ENCODE measurements at places on chromosomes 13 and 19. TPM values are rescaled to one million over a fixed set of nuclear protein-coding genes. Genes with fewer than 3 reads are reported as not detected.

GARIN5A gene
- not detected for total RNA-seq

ZNF653 gene
- total RNA-seq: 2.4 TPM

OR7A5 gene
- 0.73 TPM for total RNA-seq

IRGC gene
- not detected for total RNA-seq

ICAM3 gene
- total RNA-seq: 10.3 TPM

PSG7 gene
- not detected for total RNA-seq

ZBTB45 gene
- total RNA-seq: 7.6 TPM

TJP3 gene
- total RNA-seq: not detected

KLF5 gene
- total RNA-seq: 3.3 TPM

ZNF560 gene
- 1.7 TPM for total RNA-seq

ZNF135 gene
- total RNA-seq: 2.9 TPM

ZNF320 gene
- 10.5 TPM for total RNA-seq

ZNF665 gene
- total RNA-seq: 1.8 TPM

TUBB4A gene
- total RNA-seq: 32.0 TPM

HRC gene
- not detected for total RNA-seq

KIR3DL2 gene
- not detected for total RNA-seq

CGB8 gene
- not detected for total RNA-seq

PEAK3 gene
- not detected for total RNA-seq

B3GNT3 gene
- total RNA-seq: not detected

F7 gene
- total RNA-seq: 0.31 TPM

C19orf33 gene
- total RNA-seq: not detected

EFNA2 gene
- total RNA-seq: not detected

NLRP7 gene
- not detected for total RNA-seq

ZNF296 gene
- 0.46 TPM for total RNA-seq

NLRP4 gene
- not detected for total RNA-seq

ZNF837 gene
- total RNA-seq: 1.7 TPM

MISP gene
- total RNA-seq: 0.36 TPM

TGFBR3L gene
- not detected for total RNA-seq

PSG11 gene
- not detected for total RNA-seq

RASIP1 gene
- total RNA-seq: 3.0 TPM

CFAP97D2 gene
- total RNA-seq: not detected

FUT1 gene
- 1.7 TPM for total RNA-seq
